ENCODE measurements at places on chromosomes 3 and 15.

DNA sequence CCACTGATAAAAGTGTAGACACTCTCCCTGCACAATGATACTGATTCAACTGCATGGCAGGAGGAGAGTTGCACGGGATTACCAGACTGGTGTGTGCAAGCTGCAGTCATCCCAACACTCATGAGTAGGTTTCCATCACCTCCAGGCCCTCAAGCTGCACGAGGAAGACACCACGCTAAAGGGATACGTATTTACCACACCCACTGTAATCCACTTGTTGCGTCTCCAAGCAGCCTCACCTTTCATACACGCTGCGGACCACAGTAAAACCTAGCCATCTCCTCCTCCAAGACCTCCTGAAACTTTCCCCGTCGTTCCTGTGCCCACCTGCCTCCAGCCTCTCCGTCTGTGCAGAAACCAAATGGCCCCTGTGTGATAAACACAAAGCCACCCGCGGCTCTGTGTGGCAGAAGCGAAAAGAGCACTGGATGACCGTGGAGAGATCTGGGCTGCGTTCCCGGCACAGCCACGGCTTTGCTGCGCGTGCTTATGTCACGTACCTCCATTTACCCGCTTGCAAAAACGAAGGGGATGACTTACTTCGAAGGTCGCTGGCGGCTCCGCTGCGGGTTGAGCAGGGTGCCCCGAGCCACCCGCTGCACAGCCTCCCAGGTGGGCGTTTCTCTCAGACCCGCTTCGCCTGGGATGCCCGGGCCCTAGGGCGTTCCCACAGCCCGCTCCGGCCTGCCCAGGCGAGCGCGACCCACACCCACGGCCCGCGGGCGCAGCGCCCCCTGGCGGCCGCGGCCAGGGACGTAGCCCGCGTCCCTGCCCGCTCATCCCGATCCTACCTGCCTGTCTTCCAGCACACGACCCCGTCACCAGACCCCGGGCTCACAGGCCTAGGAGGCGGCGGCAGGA is 643 bp downstream of the ABCC5 start:
- DNase-seq: peak; percentile 58

DNA sequence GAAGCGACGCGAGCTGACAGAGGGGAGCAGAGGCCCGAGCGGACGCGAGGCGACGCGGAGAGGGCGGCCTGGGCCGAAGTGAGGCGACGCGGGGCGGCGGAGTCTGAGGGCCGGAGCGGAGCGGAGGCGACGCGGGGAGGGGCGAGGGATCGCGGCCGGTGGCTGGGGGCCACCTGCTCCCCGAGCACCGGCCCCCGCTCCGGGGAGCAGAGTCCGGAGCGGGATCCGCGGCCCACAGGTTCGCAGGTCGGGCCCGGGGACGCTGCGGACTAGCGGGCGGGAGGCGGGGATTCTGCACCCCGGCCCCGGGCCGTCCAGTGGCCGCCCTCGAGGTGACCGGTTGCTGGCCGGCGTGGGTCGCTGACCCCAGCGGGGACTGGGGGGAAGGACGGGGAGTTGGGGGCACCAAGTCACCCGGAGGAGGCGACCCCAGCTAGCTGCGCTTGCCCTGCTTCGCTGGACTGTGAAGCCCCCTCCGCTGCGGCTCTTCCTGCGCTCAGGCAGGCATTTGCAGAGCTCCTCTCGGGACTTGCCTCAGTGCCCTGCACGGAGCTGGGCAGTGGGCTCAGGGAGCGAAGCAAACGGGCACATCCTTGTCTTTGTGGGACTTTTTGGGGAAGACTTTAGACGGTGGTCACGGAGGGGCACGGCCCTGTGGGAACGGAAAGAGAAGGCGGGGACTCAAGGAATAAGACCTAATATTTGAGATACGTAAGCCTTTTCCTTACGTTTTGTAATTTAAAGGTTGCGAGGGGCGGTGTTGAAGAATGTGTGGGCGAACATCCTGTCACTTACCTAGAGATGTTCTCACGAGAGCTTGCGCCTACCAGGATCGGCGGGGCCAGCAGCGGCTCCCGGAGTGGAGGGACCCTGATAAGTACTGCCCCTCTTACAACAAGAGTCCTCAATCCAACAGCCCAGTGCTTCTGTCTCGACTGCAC is 566 bp downstream of the HMCES start:
- peak; percentile 70 for DNase-seq

GRCh38 chr3:195817578-195818135 is 5.9 kb upstream of the MUC4 start:
- DNase-seq: no peak

GRCh38 chr3:23192816-23193215 is 10.3 kb upstream of the UBE2E2 start:
- DNase-seq: no peak

- no peak for DNase-seq
Measured at GRCh38 chr3:111801693-111802092, 57.4 kb upstream of the PHLDB2 start.

DNA sequence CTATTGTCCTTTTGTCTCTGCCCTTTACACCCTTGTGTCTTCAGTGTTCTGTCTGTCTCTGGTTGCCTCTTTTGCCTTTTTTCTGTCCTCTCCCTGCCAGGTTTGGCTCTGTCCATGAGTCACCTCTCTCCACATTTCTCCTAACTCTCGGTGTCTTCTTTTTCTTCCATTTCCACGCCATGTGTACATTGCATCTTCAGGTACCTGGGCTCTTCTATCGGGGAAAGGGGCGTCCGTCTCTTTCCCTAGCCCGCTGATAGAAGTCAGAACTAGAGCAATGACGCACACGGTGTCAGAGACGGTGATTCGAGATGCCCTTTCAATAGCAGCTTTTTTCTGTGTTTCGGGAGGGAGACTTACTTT is 641 bp downstream of the OPA1 start:
- peak; percentile 52 for DNase-seq

DNA sequence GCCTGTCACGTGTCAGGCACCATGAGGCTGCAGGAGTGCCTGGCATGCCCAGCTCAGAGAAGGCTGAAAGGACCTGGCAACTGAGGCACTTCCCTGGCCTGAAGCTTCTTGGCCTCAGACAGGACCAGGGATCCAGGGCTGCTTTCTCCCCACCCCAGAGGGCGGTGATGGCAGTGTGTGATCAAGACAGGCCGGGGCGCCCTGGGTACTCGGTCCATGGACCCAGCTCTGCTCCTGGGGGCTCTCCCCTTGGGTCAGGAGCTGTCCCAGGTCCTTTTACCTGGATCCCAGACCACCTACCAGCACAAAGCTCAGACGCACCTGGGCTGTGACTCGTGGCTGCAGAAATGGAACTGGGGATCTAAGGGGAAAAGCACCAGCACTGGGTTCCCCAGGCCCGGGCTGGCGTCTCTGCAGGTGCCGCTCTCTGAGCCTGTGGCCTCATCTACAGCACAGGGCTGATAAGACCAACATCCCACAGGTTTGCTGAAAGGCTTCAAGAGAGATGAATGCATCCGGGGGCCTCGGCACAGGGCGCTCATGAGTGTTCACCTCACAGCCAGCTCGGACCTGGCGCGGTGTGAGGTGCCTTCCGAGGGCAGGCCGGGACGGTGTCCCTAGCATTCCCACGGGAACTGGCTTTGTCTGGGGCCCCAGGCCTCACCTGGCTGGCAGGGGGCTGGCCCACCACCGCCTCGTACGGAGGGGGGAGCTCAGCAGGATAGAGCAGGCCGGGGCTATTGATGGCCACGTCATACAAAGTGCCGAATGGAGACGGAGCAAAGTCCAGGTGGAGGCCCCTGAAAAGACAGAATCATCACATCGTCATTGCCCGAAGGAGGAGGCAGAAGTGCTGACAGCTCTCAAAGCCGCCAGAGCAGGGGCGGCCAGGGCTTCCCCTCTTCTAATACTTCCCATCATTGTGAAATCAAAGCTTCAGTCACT is 133.6 kb downstream of the NSMCE3 start:
- no peak for DNase-seq

DNA sequence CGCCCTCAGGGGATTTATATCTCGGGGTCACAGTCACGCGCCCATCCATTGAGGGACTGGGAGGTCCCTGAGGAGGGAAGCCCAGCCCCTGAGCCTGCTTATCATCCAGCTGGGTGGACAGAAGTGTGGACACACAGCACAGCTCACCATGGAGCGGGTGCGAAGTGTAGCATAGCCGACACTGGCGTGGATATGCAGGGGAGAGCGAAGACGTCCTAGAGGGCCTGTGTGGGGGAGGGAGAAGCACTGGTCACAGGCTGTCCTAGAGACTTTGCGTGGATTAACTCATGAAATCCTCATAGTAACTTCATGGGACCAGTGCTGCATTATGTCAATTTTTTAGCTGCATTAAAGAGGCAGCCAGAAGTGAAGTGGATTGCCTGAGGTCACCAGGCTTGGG is 26.1 kb upstream of the PLXND1 start:
- DNase-seq: no peak

- no peak for DNase-seq
Measured at GRCh38 chr3:83034806-83035703, 1273.6 kb upstream of the GBE1 start.

DNA sequence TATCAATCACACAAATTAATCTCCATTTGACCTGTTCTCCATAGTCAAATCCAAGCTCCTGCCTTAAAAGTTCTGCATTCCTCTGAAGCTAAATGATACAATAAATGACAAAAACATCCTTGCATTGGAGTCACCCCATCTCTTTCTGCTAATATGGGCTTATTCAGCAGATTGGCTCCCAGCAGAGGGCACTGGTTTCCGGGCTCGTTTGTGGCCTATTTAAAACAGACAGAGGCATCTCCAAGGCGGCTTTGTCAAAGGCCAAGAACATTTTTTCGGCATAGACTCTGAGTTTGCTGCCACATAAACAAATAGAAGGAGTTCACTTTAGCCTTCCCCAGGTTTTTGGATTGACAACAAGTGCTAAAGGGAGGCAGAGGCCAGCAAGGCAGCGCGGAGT is 204.4 kb upstream of the RASGRP1 start:
- no peak for DNase-seq

DNA sequence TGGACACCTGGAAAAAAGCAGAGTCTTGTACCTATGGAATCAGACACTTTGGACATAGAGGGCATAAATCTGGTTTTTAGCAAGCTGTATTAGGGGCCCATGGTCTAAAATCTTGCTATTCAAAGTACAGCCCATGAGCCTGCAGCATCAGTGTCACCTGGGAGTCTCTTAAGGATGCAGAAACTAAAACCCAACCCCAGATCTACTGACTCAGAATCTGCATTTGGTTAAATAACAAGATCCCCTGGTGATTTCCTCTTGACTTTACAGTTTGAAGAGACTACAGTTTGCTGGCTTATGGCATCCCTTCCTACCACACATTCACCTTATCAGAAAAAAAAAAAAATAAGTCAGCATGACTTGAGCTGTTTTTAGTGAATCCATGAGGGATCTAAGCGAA is 74.9 kb upstream of the NR2F2 start:
- no peak for DNase-seq

DNA sequence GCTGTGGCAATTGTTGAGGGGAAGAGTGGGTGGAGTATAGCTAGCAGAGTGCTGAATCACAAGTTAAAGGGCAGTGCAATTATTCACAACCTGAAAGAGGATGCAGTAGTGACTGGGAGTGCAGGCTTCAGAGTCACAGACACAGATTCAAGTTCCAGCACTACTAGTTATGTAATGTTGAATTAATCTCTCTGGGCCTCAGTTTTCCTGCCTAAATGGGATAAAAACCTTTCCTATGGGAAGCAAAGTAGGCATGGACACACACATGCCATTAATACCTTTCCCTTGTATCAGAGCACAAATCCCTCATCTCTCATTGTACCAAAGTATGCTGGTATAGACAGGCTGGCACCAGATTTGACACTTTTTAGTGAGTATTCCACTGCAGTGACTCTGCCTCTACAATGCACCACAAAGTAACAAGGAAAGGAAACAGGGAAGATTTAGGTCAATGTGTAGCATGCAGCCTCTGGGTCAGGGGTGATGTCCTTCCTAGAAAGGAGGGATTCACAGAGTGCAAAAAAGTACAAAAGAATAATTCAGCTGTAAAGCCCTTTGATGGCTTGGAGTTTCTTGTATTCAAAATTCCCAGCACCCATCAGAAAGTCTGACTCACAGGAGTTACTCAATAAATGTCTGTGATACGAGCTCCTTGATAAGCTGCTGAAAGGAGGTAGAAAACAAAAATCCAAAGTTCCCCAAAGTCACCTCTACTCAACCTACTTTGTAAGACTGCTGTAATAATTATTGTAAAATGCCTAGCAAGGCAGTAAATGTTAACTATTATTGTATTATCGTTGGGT is 507.5 kb upstream of the TGFBR2 start:
- no peak for DNase-seq

DNA sequence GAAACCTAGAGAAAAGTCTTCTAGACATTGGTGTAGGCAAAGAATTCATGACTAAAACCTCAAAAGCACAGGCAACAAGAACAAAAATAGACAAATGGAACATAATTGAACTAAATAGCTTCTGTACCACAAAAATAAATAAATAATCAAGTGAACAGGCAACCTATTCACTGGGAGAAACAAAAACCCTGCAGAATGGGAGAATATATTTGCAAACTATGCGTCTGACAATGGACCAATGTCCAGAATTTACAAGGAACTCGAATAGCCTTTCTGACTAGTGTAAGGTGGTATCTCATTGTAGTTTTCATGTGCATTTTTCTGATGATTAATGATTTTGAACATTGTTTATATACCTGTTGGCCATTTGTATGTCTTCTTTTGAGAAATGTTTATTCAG is 37.0 kb upstream of the GCSAM start:
- no peak for DNase-seq

DNA sequence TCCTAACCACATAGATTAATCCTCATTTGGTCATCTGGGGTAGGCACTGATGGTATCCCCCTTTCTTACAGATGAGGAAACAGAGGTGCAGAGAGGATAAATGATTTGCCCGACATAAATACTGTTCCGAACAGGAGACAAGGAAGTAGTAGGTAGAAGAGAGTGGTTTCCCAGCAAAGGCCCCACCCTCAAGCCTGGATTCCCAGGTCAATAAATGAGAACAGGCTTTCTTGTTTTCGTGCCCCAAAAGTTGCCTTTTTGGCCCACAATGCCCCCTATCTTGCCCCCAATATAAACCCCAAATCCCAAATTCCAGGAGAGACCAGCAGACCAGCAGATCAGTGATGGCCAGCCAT is 125.5 kb upstream of the PRR20G start:
- no peak for DNase-seq

- DNase-seq: peak; percentile 74
Measured at GRCh38 chr15:75452865-75453702, 1.6 kb upstream of the SIN3A start.
